ENCODE measurements at places on chromosomes 12 and 14.

- no peak for DNase-seq
These were observed 63.8 kb downstream of the RIN3 start for GRCh38 chr14:92577321-92577742.

- no peak for DNase-seq
These were observed 82.2 kb downstream of the PTPRO start for GRCh38 chr12:15404485-15404884.

DNA sequence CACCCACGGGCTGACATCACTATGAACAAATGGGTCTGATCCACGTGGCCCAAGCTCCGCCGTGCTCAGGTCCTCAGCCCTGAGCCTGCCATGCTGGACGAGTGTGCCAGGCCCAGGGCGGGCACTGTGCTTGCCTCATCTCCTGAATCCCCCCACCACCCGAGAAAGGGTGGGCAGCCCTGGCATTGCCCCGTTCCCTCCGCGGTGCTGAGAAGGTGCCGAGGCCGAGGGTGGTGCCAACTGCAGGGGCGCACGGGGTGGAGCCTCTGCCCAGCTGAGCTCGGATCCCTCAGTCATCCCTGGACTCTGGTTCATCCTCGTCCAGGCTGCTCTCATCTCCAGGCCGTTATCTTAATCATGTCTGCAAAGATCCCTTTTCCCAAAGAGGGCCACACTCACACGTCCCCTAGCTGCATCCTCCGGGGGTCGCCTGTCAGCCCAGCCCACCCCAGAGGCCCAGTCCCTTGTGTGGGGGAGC is 60.6 kb downstream of the NOC4L start:
- no peak for DNase-seq

DNA sequence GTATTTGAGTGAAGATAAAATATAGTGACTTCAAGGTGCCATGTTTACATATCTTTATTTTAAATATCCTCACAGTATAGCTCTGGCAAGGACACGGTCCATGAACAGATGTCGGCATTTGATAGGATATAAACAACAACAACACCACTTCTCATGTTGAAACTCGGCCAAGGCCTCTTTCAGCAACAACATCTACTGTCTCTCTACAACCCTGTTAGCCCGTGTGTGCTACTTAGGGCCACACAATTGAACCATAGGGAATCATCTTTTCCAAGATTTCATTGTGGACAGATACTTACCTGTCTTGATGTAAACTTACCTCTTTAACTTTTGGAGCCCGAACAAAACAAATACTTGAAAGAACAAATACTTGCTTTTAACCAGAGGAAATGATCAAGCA is 168.7 kb upstream of the SSTR1 start:
- DNase-seq, result no peak

- DNase-seq, result no peak
These were observed 336.7 kb downstream of the ADGRD1 start for GRCh38 chr12:131290255-131290959.

- DNase-seq, result peak; percentile 33
These were observed 198.9 kb downstream of the RBM19 start for GRCh38 chr12:113766879-113767878.

GRCh38 chr14:56112781-56113180 is 5.4 kb upstream of the PELI2 start:
- no peak for DNase-seq

GRCh38 chr12:89306827-89307473 is 45.4 kb downstream of the DUSP6 start:
- DNase-seq, result no peak

Measured in brain (organoid and tissue), 16 donors.